ENCODE measurements at places on chromosomes 11 and 22.

DNA sequence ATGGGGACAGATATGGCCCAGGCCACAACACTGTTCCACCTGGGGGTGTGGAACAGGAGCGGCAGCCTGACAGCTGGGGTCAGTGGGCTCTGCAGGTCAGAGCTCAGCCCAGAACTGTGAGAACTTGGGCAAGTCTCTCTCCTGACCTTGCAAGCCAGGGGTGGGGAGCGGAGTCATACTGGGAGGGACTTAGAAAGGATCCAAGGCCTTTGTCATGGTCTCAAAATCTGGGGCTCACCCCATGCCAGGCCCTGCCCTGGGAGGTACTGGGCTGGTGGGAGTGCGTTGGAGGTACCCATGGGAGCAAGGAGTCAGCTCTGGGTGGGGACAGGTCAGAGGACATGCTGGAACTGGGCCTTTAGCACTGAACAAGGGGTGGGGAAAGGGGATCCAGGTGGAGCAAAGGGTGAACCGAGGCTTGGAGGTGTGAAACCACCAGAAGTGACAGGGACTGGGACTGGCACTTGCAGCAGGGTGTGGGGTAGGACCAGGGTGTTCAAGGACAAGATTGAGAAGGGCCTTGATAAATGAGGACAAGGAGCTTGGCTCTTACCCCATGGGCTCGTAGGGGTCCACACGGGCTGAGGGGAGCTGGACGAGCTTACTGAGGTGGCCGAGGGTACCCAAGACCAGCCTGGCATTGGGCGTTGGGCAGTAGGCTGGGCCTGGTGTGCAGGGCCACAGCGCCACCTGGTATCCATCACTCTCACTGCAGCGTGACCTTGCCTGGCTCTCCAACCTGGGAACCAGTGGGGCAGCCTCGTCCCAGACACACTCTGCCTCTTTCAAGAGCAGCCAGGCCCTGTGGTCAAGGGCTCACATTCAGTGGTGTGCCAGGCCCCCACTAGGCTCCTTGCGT, 7.4 kb upstream of the PMM1 start:
- no peak for DNase-seq

GRCh38 chr22:44316393-44317122, 3.8 kb upstream of the SHISAL1 start:
- DNase-seq: no peak

DNA sequence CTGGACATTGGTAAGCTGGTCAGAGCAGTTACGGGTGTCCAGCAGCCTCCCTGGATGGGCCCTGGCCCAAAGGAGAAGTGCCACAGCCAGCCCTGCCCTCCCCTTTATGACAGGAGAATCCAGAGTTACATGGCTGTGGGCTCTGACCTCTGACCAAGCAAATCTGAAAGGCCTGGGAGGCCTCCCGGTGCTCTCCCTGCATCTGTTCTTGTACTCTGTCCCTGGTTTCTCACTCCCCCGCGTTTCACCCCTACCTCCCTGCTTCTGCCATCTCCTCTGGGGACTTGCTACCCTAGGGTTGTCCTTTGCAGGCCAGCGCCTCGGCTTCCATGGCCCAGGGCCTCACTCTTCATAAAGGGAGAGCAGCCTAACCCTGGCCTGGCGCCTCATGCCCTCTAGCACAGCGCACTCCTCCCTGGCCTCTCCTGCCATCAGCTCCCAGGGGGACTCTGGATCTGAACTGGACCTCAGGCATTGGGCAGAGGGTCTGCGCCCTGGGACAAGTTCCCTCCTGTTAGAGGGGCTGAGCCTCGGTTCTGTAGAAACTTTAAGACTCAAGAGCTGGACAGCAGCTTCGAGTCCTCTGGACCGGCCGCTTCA, 10.7 kb downstream of the PICK1 start:
- DNase-seq: no peak

- DNase-seq: no peak
Observed at GRCh38 chr11:71307811-71308645, 55.7 kb upstream of the SHANK2 start.

GRCh38 chr11:11555208-11555607, 66.6 kb downstream of the GALNT18 start:
- no peak for DNase-seq

GRCh38 chr11:92768121-92768840, 201.2 kb upstream of the MTNR1B start:
- no peak for DNase-seq

DNA sequence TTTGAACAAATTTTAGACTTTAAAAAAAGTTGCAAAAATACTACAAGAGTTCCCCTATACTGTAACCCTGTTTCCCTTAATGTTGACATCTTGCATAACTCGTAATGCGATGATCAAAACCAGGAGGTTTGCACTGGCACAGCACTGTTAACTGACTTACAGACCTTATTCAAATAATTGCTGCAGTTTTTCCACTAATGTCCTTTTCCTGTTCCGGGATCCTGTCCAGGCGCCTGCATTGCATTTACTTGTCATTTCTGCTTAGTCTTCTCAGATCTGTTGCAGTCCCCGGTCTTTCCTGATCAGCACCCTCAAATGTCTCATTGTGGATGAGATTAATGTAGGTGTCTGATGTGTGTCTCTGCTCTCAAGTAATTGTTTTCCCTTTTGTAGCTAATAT, 32.0 kb downstream of the APLP2 start:
- DNase-seq: no peak

DNA sequence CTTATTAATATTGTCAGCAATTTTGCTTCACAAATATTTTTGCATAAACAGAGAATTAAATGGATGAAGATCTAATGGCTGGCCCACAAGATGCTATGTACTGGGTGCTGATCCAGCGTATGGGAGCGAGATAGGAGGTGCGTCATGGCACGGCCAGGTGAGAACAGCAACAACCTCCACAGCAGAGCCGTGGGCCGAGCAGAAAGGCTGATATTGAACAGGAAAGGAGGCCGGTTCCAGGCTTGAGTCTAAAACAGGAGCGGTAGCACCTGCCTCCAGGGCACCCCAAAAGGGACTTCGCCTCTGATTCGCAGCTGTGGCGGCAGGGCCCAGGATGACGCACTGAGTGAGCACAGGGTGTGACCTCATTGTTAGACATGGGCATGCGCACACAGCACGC, 1502.1 kb downstream of the TBC1D22A start:
- DNase-seq: no peak

DNA sequence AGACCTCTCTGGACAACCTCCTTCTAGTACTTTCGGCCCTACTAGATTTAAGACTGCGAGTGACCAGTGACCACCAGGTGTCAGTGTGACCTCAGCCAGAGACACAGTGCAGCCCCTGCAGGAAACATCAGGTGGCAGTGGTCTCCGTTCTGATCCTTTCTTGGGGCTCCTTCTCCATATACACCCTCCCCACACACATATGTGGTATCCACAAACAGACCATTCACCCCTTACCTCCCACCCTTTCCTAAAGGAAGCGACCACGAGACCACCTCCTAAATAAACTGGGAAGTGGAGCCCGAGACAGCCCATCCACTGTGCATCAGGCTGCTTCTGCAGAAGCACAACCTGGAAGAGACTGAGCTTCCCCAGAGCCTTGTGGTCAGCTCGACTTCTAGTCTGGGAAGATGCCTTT, 38.5 kb upstream of the CYP2D6 start:
- peak; percentile 32 for DNase-seq
